ENCODE measurements at places on chromosomes 11 and 22.

DNA sequence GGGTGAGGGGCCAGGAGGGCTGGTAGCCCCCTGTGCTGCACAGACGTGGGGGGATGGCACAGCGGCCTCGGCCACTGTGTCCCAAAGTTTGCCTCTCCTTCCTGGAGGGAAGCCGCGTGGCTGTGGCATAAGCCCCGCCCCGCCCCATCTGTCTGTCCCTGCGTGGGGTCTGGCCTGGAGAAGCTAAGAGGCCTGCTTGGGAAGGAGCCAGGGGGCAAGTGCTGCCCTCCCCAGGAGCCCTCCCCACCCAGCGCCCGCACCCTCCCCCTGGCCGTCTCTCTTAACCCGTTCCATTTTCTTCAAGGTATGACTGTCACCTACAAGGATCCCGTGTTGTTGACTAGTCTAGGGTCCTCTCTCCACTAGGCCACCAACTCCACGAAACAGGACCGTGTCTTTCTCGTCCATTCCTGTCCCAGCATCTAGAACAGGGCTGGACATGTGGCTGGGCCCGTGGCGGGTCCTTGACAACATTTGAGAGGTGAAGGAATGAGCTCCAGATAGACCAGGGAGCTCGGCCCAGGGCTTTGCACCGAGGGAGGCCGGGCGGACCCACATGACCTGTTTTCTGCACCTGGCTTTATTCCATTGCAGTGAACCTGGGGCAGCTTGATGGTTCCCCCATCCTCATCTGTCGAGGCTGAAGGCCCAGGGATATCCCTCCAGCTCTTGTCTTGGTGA is 428.0 kb downstream of the TBC1D22A start:
- no peak for DNase-seq

GRCh38 chr22:49724030-49724892 is 103.4 kb downstream of the BRD1 start:
- DNase-seq: no peak

GRCh38 chr11:61198361-61198760 is 5.0 kb upstream of the PGA3 start:
- DNase-seq: no peak

DNA sequence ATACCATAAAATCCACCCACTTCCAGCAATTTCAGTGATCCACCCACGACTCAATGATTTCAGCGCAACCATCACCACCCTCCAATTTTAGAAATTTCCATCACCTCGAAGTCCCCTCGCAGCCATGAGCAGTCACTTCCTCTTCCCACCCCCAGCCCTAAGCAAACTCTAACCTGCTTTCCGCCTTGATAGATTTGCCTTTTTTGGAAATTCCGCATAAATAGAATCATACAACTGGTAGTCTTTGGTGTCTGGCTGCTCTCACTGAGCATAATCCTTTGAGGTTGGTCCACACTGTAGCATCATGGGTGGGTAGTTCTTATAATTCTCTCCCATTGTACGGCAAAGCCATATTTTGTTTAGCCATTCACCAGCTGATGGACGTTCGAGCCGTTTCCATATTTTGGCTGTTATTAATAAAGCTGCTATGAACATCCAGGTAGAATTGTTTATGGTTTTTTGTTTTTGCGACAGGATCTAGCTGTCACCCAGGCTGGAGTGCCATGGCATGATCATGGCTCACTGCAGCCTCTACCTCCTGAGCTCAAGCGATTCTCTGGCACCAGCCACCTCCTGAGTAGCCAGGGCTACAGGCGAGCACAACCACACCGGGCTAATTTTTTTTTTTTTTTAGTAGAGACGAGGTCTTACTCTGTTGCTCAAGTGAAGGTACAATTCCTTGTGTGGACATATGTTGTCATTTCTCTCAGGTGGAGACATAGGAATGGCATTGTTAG is 16.0 kb downstream of the PIM3 start:
- DNase-seq: no peak

DNA sequence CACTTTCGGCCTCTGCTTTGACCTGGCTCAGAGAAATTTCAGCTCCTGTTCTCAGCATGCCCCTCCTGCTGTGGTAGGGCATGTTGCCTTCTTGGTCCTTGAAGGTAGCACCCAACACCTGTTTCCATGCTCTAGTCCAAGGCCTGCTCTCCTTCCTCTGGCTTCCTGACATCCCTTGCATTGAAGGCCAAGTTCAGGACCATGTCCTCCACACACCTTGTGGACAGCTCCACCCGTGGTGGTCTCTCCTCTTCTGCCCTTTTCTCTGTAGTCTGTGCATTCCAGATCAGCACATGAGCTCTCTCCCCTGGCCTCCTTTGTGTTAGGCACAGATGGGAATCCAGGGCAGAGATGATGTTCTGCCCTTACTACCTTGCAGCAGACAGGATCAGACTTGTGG is 225.3 kb downstream of the ADAMTS15 start:
- no peak for DNase-seq

- DNase-seq: no peak
These were observed 938.4 kb downstream of the BRD1 start for GRCh38 chr22:48889209-48889830.

- DNase-seq: no peak
These were observed 91.3 kb upstream of the RASSF10 start for GRCh38 chr11:12917822-12918221.

DNA sequence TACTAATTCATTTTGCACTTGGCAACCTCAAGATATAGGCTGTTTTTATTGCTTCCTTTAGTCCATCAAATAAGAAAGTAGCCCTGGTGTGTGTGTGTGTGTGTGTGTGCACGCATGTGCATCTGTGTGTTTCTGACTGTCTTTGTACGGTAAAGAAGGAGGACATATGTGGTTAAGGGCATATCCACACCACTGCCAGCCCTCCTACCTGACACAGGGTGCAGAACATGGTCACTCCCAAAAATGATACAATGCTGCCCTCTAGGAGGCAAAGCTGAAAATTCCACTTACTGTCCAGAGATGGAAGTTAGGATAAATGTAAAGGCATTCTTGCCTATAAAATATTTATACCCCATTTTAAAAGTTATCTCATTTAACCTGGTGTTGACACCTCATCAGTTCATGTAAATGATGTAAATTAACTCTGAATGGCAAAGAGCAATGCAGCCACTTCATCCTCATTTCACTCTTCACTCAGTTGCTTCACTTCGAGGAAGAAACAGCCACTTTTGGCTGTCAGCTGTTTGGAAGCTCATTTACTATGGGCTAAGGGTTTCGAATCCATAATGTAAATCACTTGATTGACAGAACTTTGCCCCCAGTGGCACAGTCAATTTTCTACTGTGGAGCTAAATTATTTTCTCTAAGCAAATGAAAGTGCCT is 83.1 kb upstream of the MTNR1B start:
- peak; percentile 63 for DNase-seq

- no peak for DNase-seq
These were observed 47.0 kb upstream of the CCDC89 start for GRCh38 chr11:85732965-85733364.

- DNase-seq: no peak
These were observed 185.5 kb downstream of the MAML2 start for GRCh38 chr11:96157517-96157873.

- DNase-seq: no peak
These were observed 336.2 kb downstream of the ETS1 start for GRCh38 chr11:128251140-128251539.

GRCh38 chr11:65862941-65863888 is 3.0 kb downstream of the MUS81 start:
- DNase-seq: no peak

GRCh38 chr11:117420143-117420485 is 92.5 kb downstream of the CEP164 start:
- no peak for DNase-seq

- no peak for DNase-seq
These were observed 9.5 kb downstream of the YPEL4 start for GRCh38 chr11:57640068-57640800.

DNA sequence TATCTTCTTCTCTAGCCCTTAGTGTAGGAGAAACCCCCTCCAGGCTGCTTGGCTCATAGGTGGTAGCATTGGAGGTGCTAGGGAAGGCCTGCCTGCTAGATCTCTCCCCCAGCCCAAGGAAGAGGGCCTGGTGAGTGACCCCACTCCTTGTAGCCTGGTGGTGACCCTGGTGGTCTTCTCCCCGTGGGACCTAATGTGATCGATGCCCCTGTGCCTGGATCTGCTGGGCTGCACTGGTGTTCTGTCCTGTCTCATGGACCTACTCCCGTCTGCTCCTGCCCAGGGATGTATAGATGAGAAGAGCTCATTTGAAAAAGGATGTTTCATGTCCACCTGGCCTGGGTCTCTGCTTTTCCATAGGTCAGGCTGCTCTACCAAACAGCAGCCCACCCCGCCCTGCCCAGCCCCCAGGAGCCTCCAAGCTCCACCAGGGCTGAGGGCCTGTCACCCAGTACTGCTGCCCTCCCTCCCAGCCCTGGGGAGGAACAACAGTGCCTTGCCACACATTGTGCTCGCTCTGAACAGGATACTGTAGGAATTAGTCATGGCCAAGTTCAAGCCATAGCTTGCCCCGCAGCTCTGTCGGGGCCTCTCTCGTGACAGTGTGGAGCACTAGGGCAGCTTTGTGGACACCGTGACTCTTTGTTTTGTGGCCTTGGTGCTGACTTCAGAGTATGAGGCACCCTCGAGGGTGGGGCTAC is 19.7 kb downstream of the SLC37A2 start:
- DNase-seq: no peak

DNA sequence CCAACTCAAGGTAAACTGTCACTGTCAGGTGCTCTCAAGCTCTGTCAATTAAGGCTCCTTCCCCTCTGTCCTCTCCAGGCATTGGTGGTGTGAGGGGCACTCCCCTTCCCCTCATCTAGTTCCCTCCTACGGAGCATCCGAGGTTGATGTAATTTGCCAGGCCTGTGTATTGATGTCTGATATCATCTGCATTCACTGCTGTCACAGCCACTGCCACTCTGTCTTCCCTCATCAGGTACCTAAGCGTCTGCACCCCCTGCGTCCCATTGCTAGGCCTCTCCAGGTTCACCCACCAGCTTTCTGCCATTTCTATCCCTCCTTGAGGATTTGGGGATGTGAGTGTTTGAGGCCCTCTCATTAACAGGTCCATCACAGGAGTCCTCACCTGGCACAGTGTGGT is 50.0 kb upstream of the SYT13 start:
- no peak for DNase-seq

- no peak for DNase-seq
These were observed 23.9 kb upstream of the NNMT start for GRCh38 chr11:114272311-114272710.

DNA sequence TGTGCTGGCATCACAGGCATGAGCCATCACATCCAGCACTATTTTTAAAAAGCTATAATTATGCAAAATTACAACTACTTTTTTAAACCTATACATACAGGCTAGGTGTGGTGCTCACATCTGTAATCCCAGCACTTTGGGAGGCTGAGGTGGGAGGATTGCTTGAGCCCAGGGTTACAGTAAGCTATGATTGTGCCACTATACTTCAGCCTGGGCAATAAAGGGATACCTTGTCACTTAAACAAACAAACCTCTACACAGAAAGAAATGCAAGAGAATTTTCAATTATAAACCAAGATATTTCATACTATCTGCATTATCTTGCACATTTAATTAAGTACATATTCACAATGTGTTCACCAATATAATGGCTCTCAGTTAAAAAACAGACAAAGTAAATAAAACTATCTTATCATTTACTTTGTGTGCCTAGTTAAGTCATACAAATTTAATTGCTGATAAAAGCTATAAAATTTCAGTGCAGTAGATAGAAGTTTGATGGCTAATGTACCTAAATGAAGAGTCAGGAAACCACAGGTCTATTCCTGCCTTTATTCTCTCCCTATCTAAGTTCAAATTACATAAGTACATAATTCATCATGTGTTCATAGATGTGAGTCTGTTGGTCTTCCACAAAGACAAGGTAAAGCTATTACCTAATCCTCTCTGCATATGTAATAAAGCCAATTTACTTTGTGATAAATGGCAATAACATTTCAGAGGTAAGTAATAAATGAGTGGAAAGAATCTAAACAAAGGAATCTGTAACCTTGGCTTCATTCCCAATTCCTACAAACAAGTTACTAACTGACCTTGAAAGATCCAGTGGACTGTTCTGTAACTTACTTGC is 9.0 kb upstream of the RDX start:
- no peak for DNase-seq

GRCh38 chr11:47778878-47779483 is 11.8 kb upstream of the FNBP4 start:
- no peak for DNase-seq

- DNase-seq: no peak
These were observed 460.5 kb downstream of the LRRC4C start for GRCh38 chr11:40998920-40999319.

DNA sequence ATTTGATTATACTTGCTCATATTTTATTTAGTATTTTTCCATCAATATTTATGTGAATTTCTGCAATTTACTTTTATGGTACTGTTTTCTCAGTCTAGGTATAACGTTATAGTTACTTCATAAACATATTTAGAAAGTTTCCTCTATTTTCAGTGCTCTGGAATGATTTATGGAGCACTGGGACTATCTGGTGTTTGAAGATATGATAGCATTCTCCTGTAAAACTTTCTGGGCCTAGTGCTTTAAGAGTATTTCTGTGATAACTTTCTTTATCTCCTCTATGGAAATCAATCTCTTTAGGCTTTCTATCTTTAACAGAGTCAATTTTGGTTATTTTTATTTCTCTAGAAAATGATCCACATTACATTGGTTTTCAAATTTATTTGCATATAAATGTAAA is 85.1 kb downstream of the SOX6 start:
- no peak for DNase-seq

GRCh38 chr11:59193587-59194130 is 19.1 kb downstream of the MPEG1 start:
- DNase-seq: no peak

- no peak for DNase-seq
These were observed 2.3 kb downstream of the ATM start for GRCh38 chr11:108224911-108225786.

GRCh38 chr22:26229910-26230309 is 60.6 kb downstream of the SEZ6L start:
- DNase-seq: no peak

GRCh38 chr11:86143087-86144030 is 74.5 kb upstream of the PICALM start:
- DNase-seq: peak; percentile 59

- no peak for DNase-seq
These were observed 9.1 kb downstream of the PIWIL4 start for GRCh38 chr11:94576306-94576705.

- no peak for DNase-seq
These were observed 806.3 kb downstream of the BRD1 start for GRCh38 chr22:49021131-49021925.

- no peak for DNase-seq
These were observed 64.7 kb downstream of the NRXN2 start for GRCh38 chr11:64658265-64658664.

DNA sequence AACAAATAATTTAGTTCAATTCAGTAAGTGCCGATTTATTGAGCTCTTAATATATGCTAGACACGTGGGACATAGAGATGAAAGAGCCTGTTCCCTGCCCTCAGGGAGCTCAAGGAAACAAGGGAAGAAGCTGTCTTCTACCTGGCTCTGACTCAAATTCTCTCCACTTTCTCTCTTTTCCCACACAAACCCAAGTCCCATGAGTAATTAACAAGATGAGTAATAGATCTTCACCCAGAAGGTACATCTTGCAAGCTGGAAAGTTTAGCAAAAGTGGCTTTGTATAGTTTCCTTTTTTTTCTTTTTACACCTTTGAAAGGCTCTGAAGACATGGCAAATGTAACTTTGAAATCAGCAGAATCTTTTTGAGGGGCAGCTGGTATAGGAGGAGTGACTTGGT is 48.2 kb upstream of the CHST1 start:
- no peak for DNase-seq
